ENCODE measurements at places on chromosomes 7 and 10.
A peak's percentile ranks its signal among the peaks of the same experiment; 100 is the strongest.

- no peak for DNase-seq
These were observed 356.4 kb downstream of the GALNT17 start for GRCh38 chr7:71488308-71488707.

DNA sequence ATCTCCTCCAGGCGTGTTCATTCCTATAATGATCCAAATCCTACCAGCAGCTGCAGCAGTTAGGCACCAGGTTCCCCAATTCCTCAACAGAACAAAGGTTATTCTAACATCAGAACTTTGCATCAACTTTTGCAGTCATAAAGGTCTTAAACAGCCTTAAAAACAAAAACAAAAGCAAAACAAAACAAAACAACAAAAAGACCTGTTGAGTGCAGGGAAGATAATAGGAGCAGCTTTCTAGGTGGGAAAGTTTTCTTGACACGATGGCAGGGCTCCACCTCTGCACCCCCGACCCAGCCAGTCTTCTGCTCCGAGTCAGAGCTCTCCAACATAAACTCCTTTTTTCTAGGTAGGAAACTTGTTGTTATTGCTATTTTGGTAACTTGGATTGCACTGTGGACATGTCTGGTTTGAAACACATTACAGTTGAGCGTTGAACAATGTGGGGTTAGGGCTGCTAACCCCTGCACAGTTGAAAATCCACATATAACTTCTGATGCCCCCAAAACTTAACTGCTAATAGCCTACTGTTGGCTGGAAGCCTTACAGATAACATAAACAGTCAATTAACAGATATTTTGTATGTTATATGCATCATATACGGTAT is 77.6 kb downstream of the MTPN start:
- DNase-seq, result no peak

DNA sequence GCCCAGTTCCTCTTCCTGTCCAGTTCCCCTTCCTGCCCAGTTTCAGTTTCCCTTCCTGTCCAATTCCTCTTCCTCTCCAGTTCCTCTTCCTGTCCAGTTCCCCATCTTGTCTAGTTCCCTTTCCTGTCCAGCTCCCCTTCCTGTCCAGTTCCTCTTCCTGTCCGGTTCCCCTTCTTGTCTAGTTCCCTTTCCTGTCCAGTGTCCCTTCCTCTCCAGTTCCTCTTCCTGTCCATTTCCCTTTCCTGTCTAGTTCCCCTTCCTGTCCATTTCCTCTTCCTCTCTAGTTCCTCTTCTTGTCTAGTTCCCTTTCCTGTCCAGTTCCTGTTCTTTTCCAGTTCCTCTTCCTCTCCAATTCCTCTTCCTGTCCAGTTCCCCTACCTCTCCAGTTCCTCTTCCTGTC is 68.1 kb upstream of the ADCY1 start:
- DNase-seq, result peak; percentile 2

DNA sequence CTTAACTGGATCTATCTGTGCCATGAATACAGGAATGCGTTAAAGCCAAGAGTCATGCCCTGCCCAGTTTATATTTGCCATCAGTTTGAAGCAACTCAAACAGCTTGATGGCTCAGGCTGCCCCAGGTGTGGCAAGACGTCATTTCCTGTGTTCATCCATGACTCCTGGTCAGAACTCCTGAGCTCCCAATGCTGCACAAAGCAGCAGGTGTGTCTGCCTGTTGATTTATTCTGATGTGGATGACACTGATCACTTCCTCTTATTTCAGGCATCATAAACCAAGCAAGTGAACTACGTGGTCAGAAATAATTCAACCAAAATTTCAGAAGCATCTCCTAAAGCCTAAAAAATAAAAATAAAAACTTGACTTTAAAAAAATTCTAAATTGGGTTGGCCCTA is 68.5 kb downstream of the EZH2 start:
- peak; percentile 4 for DNase-seq

- DNase-seq, result no peak
These were observed 10.4 kb downstream of the GRM3 start for GRCh38 chr7:86653919-86654659.

DNA sequence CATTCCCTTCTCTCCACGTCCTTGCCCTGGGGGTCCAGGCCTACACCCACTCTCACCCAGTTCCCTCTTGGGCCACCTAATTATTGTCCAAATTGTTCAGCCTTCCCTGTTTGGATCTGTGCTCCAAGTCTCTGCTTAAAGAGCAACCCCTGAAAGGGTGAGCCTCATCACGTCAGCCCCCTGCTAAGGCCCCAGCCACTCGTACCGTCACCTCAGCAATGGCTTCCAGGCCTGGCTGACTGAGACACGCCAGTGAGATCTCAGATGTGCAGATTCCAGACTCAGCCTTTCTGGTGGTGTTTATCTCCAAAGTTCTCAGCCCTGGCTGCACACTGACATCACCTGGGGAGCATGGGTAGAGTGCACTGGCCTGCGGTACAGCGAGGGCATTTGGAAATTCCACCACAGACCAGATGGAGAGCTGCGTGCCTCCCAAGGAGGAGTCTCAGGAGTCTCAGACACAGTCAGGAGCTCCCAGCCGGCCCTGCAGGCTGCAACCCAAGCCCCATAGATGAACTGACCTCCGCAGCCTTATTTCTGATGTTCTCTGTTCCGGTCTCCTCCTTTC is 87.5 kb downstream of the PRKAG2 start:
- no peak for DNase-seq

- no peak for DNase-seq
These were observed 6.1 kb downstream of the SVOPL start for GRCh38 chr7:138695106-138695505.

GRCh38 chr10:56844978-56845529 is 484.0 kb upstream of the ZWINT start:
- no peak for DNase-seq

DNA sequence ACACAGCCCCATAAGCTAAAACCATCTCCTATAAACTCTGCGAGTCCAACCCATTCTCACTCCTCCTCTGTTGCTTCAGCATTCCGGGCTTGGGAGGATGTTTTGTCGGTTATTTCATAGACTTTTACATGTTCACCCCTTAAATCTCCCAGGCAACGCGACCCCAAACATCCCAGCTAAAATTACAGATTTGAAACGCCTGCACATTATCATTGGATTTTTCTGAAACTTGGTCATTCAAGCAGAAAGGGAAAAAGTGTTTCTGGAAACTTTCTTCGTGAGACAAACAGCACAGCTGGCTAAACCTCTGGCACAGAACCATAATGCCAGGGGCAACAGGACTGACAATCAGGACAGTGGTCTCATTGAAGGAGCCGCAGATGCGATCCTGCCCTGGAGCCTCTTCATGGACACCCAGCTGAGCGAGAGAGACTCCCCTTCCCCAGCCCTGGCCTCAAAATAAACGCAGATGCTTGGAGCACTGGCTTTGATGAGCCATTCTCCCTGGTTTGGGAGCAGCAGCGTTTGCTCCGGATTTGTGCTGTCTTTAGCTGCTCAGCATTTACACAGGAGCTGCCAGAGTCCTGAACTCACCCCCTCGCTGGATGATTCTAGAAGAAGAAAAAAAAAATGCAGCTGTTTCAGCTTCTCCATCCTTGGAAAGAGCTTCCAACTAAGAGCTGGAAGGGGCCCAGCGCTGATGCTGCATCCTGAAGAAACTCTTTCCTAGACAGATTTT is 30.1 kb downstream of the AFAP1L2 start:
- no peak for DNase-seq

GRCh38 chr7:51279391-51280023 is 37.1 kb downstream of the COBL start:
- DNase-seq, result no peak

DNA sequence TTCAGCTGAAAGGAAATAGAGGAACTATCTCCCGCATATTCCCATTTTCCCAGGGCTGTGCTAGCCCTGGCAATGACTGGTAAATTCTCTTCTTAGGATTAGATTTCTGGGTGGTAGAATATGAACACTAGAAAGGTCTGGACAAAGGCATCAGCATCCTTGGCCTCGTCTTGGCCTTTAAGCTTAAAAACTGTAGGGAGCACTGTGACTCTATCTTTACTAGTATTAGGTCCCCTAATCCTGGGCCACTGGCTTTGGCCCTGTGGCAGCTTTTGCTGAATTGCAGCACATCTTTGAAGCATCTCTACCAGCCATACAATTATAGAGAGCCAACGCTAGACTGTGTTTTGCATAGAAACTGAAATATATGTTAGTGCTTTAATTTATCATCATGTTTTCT is 41.5 kb upstream of the EBLN1 start:
- DNase-seq, result no peak

DNA sequence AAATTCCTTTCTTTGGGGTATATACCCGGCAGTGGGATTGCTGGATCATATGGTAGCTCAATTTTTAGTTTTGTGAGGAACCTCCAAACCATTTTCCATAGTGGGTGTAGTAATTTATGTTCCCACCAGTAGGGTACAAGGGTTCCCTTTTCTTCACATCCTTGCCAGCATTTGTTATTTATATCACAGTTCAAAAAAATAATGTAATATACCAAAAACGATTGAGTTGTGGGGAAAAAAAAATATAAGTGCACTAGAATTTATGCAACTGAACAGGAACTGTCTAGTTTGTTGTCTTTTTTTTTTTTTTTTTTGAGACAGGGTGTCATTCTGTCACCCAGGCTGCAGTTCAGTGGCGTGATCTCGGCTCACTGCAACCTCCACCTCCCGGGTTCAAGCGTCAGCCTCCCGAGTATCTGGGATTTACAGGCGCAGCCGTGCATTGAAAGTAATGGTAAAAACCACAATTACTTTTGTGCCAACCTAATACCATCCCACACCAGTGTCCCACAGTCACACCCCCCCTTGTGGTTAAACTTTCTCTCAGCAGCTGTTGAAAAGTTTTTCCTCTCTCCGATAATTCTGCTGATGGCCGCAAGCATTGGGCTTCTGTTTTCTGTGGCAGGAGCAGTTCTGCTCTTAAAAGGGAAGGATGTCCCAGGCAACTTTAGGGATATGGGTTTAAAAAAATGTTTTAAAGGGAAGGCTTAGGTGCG is 6.8 kb upstream of the LAT2 start:
- peak; percentile 5 for DNase-seq

DNA sequence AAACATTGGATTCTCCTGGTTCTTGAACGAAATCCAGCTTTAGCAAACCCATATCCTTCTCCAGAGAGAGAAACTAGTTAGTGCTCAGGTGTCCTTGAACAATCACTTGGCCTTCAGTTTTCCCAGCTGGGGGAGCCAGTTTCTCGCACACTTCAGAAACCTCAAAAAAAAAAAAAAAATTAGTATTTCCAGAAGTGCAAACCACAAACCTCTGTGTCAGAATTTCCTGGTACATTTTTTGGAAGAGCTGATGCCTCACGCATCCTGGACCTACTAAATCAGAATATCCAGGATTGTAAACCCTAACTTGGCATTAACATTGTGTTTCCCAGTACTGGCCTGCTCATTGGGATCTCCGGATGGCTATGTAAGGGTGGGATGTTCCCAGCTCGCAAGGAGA is 143.4 kb upstream of the EGR2 start:
- no peak for DNase-seq

- DNase-seq, result no peak
These were observed 27.9 kb upstream of the SLC35G1 start for GRCh38 chr10:93865794-93866425.

DNA sequence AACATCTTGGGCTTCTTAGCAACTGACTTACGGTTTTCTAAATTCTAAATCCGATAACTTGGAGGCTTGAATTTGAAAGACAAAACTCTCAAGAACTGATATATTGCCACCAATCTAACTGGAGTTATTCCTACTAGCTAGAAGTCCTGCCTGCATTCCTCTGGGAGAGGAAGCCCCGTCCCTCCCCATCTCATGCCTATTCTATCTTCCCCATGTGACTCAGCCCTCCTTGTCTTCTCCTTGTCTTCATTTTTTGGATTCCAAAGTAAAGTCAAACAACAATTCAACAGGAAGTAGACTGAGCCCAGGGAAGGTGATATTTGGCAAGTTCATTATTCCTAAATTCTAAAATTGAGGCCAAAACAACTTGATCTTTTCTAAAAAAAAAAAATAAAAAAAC is 587.7 kb downstream of the KCNMA1 start:
- no peak for DNase-seq

DNA sequence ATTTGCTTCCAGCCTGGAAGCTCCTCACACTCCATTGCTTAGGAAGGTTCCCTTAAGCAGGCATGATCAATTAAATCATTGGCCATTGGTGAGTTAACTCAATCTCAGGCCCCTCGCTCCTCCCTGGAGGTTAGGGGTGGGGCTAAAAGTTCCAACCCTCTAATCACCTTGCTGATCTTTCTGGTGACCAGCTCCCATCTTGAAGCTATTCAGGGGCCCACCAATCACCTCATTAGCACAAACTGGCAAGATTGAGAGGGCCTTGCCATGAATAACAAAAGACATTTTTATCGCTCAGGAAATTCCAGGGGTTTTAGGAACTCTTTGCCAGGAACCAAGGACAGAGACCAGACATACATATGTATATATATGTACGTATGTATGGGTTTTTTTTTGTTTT is 58.4 kb downstream of the AGK start:
- no peak for DNase-seq

GRCh38 chr7:100824499-100825214 is 2.7 kb downstream of the EPHB4 start:
- DNase-seq, result no peak

GRCh38 chr10:9605231-9605630 is 1412.4 kb upstream of the CELF2 start:
- DNase-seq, result no peak

GRCh38 chr7:132183781-132184380 is 392.4 kb downstream of the PLXNA4 start:
- DNase-seq, result no peak

DNA sequence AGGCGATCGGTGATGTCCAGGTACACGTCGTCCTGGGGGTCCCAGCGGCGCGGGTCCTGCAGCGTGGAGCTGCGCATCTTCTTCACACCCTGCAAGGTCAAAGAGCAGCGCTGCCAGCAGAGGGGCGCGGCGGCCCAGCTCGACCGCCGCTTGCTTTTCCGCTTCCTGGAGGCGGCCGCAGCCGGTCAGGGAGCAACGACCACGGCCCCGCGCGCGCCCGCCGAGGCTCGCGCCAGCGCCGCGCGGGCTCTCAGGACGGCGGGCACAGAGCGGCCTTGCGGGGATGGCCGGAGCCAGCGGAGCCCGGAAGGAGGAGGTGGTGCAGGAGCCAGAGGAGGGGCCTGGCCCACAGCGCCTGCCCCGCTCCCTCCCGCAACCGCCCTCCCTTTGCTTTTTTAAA is 76.4 kb upstream of the CDC14C start:
- DNase-seq, result no peak

DNA sequence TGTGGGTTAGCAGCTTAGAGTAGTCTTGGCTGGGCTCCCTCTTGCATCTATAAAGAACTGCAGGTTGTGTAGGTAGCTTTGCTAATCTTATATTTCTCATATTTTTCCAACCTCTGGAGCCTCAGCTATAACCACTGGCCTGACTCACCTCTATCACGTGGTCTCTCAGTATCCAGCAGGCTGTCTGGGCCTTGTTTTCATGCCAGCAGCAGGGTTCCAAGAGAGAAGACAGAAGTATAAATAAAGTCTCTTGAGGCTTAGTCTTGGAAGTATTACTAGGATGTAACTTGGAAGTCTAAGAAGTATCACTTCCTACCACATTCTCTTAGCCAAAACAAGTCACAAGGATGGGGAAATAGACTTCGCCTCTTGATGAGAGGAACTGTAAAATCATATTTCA is 73.3 kb downstream of the WIPF3 start:
- DNase-seq, result no peak

Measured in COR-L47 (cell line).